ENCODE measurements at places on chromosomes 13 and 19.

- DNase-seq, result no peak
These were observed 255.6 kb downstream of the ITGBL1 start for GRCh38 chr13:101708115-101708514.

DNA sequence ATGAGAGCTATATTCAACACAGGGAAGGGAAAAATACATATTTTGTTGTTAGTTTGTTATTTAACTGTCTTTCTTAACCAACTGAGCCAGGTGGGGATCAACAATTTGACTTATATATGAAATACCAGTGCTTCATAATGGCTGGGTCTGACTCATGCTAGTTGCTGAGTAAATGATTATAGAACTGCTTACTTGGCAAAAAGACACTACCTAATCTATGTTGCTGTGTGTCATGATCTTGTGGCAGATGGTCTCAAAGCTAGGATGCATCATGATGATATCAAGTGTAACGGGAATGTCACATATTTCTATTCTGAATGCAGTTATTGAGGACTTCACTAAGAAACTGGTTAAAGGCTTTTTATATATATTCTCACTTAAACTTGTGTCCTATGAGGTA, 727.4 kb upstream of the SLITRK1 start:
- no peak for DNase-seq

GRCh38 chr19:13817018-13817614, 21.9 kb downstream of the ZSWIM4 start:
- no peak for DNase-seq

- DNase-seq, result no peak
These were observed 1.7 kb upstream of the MTMR6 start for GRCh38 chr13:25288966-25289365.

DNA sequence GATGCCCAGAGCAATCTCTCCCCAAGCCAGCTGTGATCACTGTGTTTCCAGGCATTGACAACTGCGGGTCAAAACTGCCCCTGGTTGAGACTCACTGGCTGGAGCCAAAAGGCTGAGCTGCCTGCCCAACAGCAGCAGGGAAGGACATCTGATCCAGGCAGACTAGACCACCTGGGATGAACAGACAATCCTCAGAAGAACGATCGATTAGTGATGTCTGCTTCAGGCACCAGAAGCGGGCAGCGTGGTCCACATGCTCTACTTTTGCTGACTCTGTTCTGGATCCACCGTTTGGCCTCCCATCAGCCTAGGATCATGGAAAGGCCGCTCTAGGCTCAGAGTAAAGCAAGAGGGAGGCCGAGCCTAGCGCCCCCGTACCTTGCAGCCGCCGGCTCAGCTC, 9.9 kb upstream of the GP6 start:
- no peak for DNase-seq

- DNase-seq, result no peak
These were observed 315.8 kb downstream of the TEX29 start for GRCh38 chr13:111636271-111636670.

DNA sequence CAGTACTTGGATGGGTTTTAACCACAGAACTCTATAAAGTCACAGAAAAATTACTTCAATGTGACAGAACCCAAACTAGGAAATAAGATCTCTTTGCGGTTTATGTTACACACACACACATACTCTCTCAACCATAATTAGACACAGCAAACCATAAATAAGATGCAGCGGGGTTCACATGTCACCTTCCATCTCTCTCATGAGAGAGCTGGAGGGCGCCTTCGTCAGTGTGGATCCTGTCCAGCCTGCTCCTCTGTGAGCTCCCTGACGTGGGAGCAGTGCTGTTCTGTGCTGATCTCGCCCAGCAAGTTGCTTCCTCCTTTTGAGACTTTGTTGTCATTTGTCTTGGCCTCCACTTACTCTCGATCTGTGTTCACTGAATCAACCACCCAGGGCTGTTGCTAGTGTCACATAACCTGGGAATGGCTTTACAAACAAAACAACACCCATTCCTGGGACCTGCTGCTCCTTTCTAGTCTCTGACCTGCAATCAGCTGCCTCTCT, 204.9 kb upstream of the KL start:
- no peak for DNase-seq

DNA sequence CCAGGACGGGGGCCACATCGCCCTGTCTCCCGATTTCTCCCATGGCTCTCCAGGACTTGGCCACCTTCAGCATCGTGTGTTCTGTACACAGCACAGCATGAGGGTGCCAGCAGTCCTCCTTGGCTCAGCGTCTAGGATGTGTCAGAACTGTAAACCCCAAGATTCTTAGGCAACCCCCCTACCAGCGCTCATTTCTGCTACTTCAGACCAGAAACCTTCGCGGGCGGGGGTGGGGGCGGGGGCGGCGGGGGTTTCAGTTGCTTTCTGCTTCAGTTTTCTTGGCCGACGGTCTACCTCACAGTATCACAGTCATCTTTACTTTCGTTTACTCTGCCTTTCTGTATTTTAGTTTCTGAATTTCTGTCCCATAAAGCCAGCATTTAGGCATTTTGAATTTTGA, 82.4 kb downstream of the GGACT start:
- no peak for DNase-seq

- no peak for DNase-seq
These were observed 14.3 kb downstream of the VSTM2B start for GRCh38 chr19:29540114-29540513.
